ENCODE measurements at places on chromosomes 6 and 20.

- no peak for DNase-seq
These were observed 10.1 kb upstream of the RTF2 start for GRCh38 chr20:56458206-56458821.

DNA sequence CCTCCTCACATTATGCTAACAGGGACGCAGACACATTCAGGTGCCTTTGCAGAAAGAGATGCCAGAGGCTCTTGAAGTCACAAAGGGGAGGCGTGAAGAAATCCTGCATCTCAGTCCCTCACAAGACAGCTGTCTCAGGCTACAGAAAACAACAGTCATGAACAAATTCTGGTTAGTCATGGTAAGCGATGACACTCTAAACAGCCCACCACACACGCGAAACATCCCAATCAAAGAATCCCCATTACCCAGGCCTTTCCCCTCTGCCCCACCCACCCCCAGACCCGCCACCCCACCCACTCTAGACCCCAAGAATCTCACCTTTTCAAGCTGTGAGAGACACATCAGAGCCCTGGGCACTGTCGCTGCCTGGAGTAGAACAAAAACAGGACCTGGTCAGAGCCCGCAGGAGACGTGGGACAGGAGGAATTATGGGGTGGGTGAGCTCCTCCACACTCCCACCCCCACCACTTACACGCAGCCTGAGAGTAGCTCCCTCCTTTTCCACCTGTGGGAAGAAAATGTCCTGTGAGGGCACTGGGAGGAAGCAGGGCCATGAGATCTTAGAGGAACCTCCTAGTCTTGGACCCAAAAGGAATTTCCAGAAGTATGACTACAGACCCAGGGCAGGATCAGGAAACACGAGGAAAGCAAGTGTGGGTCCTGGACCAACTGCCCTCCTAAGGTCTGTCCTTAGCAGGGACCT, 2.7 kb downstream of the HLA-B start:
- no peak for DNase-seq

GRCh38 chr20:50216543-50217206, 26.0 kb downstream of the CEBPB start:
- DNase-seq, result no peak

GRCh38 chr6:149463781-149464180, 21.0 kb downstream of the ZC3H12D start:
- no peak for DNase-seq

DNA sequence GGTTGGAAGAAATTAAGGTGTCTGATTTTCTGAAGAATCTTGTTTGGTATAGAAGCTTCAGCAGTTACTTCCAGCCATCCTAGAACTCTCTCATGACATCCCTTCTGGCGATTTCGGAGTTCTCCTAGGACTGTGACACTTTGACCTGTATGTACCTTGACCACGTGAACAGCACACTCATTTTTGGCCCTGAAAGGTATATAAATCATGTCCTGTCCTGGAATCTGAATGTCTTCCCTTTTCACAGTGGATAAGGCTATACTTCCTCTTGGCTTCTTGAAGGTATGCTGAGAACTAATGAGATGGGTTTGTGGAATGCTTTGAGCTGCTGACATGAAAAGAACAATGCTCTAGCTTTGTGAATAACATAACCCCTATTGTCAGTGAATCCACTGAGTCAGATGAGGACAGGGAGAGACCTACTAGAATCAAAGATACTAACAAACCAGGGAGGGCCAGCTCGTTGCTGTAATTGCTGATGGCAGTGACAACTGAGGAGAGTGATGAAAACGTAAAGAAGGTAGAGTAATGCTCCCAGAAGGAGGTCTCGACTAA, 6.0 kb upstream of the ZDHHC14 start:
- no peak for DNase-seq

- no peak for DNase-seq
These were observed 73.4 kb upstream of the FRMD1 start for GRCh38 chr6:168152306-168152963.

DNA sequence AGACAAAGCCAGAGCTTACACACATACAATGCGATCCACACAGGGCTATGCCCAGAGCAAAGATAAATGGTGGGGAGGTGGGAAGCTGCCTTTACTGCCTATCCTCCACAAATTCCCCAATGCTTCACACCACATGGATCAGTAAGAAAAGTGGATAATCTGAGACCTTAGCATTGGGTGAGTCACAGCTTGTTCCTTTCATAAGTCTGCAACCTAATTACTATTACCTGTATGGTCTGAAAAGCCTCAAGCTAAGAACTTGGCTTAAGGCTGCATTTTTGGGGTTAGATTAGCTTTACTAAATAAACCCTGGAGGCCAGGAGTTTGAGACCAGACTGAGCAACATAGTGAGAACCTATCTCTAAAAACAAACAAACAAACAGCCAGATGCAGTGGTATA, 66.0 kb upstream of the BTBD3 start:
- no peak for DNase-seq

- no peak for DNase-seq
These were observed 26.1 kb upstream of the DSP start for GRCh38 chr6:7515363-7515762.

- no peak for DNase-seq
These were observed 23.8 kb downstream of the MAS1 start for GRCh38 chr6:159914565-159914923.

DNA sequence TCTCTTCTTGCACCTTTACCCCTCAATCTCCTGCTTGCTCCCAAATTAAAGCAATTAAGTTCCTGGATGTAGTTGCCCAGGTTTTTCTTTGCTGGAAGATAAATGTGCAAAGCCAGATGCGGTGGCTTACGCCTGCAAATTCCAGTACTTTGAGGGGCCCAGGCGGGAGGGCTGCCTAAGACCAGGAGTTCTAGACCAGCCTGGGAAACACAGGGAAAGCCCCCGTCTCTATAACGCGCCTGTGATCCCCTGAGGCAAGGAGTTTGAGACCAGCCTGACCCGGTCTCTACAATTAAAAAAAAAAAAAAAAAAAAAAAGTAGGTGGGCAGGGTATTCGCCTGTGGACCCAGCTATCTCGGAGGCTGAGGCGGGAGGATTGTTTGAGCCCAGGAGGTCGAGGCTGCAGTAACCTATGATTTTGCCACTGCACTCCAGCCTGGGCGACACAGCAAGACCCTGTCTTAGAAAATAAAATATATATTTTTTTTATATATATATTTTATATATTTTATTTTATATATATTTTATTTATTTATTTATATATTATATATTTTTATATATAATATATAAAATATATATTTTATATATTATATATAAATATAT, 461 bp upstream of the DCDC2 start:
- peak; percentile 26 for DNase-seq

- DNase-seq, result no peak
These were observed 266.3 kb downstream of the CDC5L start for GRCh38 chr6:44653761-44654218.

GRCh38 chr20:62828051-62828450, 11.2 kb downstream of the COL9A3 start:
- DNase-seq, result no peak

DNA sequence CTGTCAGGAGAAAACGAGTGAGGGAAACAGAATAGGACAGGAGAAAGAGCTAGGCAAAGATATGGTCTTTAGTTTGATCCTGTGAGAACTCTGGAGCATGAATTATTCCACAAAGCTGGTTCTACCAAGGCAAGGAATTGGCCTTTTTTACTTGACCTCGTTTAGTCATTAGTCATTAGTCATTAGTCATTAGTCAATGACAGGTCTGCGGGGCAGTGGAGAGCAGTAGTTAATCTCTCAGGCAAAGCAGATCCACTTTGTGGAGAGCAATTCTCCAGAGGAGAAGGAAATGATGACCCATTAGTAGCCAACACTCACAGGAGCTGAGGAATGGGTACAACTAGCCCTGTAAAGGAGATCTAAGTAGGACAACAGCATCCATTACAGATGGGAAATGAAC, 22.0 kb upstream of the ABCC10 start:
- no peak for DNase-seq

DNA sequence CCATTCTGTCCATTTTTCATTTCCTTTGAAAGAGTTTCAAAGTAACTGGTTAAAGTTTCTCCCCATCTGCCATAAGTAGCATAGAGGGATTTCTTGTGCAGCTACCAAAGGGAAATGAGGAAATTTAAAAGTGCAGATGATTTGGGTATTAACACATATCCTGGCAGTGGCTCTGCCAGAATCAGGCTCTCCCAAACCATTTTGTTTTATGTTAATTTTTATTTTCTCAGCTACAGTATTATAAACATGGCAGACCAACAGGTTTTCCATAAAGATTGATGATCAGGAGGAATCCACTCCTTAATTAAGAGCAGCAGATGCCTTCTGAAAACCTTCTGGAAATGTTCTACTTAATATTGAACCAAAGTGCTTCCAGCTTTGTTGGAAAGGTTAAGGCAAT, 13.9 kb downstream of the PLCB4 start:
- DNase-seq, result no peak

DNA sequence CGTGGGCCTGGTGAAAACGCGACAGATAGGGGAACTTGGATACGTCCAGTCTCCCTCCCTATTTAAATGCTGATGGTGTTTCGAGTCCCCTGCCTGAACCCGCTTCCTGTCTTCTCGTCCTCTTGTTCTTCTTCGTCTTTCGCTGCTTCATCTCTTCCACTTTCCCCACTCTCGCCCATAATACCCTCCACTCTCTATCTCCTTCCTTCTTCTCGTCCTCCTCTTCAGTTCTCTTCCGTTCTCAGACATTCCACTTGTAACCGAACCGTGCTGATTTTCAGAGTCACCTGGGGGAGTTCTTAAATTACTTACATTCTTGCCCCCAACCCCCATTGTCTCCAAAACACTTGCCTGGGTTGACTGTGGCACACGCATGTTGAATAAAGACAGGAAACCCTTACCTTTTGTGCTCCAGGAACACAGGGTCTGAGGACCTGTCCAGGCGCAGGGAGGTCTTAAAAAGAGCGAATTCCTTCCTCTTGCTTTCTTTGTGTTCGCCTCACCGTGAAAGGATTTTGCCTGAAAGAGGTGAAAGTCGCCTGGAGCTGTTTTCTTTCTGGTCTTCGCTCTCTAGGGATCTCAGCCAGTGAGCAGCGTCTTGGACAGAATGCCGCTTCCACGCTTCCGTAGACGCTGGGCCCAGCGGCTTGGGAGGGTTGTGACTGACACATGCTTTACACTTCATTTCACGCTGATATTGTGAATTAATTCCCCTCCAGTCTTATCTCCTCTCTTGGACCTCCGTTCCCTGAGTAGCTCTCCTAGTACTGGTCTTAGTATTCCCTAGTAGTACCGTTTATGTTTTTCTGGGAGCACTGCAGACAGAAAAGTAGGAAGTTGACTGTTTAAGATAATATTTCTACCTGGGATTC, 184.0 kb downstream of the GPX5 start:
- DNase-seq, result no peak

Data from Calu3 (cell line).